Stimulated activated CD8-positive, alpha-beta memory T cell treated with anti-CD3 and anti-CD28 coated beads, Interleukin-7, amount 100 ng/mL, for 48 hours (primary cell): ENCODE measurements at places on chromosomes 16 and 17.

DNA sequence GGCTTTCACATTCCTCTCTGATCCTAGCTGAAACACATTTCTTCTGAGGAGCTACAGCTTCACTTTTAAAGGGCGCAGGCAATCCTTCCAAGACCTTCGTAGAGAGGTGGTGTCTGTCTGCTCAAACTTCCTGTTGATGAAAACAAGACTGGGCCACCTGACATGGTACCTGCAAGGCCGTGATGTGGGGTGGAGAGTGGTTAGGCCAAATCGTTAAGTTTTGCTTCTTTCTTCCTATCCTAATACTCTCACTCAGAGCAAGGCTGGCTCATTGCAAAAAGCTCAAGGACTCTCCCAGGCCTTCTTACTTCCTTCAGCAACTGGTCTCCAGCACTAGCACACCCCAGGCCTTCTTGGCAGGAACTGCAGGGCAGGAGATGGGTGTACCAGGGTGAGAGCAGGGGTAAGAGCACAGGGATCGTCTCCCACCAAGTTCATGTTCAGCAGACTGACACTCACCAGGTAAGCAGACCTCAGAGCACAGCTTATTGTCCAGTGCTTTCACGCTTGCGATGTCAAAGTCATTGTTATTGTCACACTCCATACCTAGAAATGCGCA lies 10.9 kb upstream of the FOXJ1 start:
- no peak for DNase-seq

DNA sequence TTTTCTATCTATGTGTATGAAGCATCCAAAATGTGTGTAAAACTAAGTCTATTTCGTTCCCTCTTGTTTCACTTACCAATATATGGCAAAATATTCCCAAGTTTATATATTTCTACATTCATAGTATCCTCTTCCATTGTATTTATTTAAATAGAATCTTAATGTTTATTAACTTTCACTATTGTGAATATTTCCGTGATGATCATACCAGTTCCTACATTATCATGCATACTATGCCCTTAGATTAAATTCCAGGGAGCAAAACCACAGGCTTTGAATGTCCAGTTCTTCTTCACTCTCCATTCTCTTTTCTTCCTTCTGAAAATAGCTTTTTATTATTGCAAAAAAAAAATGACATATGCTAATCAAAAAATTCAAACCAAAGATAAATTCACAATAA lies 4.0 kb downstream of the MAP2K6 start:
- DNase-seq, result no peak

- no peak for DNase-seq
Measured at GRCh38 chr17:44829523-44830358, at the start of gene GJC1. GJC1 (minus strand) TSS chr17:44830287; CDS start chr17:44805817, 24,470 bp downstream.

DNA sequence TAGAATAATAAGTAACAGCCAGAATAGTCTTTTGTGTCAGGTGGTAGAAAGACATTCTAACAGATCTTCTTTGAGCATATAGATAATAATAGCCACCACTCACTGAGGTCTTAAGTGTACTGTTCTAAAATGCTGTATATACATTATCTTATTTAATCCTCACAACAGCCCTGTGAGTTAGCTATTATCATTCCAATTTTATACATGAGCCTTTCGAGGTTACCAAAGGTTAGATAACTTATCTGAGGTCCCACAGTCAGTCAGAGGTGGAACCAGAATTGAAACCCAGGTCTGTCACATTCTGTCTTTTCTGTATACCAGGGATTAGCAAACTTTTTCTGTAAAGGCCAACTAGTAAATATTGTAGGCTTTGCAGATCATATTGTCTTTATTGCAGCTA lies 23.2 kb downstream of the REXO5 start:
- DNase-seq, result no peak

GRCh38 chr16:14501331-14502255 lies 128.5 kb downstream of the PARN start:
- DNase-seq, result no peak

- DNase-seq, result no peak
Measured at GRCh38 chr16:58280146-58280845, 14.5 kb downstream of the PRSS54 start.
